ENCODE measurements at places on chromosomes 3 and 15. TPM values are rescaled to one million over a fixed set of nuclear protein-coding genes. Genes with fewer than 3 reads are reported as not detected.

Gene SCAANT1
- total RNA-seq, result not detected

Gene SFMBT1
- total RNA-seq, result 20.6 TPM

Gene EIF3J
- 128 TPM for total RNA-seq

Gene CADM2
- total RNA-seq, result 4.2 TPM

Gene SH2D7
- total RNA-seq, result not detected
